Upper lobe of right lung (tissue), 1 donor: ENCODE measurements at places on chromosomes 12 and 14. TPM values are rescaled to one million over a fixed set of nuclear protein-coding genes. Genes with fewer than 3 reads are reported as not detected.

The ATXN3 gene
- 50.4 TPM for total RNA-seq

The FLRT2 gene
- total RNA-seq, result 13.3 TPM

The ADAM21 gene
- not detected for total RNA-seq

The AMN1 gene
- total RNA-seq, result 9.9 TPM

The FAM177A1 gene
- total RNA-seq, result 117 TPM

The CMA1 gene
- total RNA-seq, result 1.4 TPM

GRCh38 chr12:6608592-6609281, 1.6 kb upstream of the CHD4 start:
- peak overlapping the region; percentile 44 for H3K27ac ChIP-seq
- peaks cover 39% of the 10 kb centered on the region for H3K4me1 ChIP-seq
- peak; percentile 82 for DNase-seq
- H3K36me3 ChIP-seq, result peaks cover 4% of the 10 kb centered on the region

DNA sequence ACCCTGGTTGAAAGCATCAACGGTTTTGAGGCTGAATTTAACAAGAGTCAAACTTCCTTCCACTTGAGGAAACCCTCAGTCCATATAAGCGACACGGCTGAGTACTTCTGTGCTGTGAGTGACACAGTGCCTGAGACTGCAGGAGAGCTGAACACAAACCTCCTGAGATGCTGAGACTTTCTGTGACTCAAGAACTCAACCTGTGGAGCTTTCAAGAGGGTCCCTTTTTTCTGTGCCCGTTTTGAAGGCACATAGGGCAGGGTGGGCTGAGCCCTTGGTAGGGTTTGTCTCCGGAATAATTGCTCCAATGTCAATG, 305.3 kb upstream of the OR4E1 start:
- no peak overlapping the region for H3K27ac ChIP-seq
- H3K36me3 ChIP-seq, result no peaks in the 10 kb centered on the region
- no peaks in the 10 kb centered on the region for H3K27me3 ChIP-seq
- H3K4me1 ChIP-seq, result no peaks in the 10 kb centered on the region

GRCh38 chr14:55571125-55571889, 8.7 kb upstream of the KTN1 start:
- no peaks in the 10 kb centered on the region for H3K4me1 ChIP-seq
- no peak for DNase-seq
- H3K27ac ChIP-seq, result no peak overlapping the region
- no peak overlapping the region for H3K4me3 ChIP-seq
- H3K36me3 ChIP-seq, result no peaks in the 10 kb centered on the region

GRCh38 chr12:25557830-25558436, 4.8 kb upstream of the LMNTD1 start:
- no peaks in the 10 kb centered on the region for H3K36me3 ChIP-seq
- H3K27ac ChIP-seq, result no peak overlapping the region
- no peaks in the 10 kb centered on the region for H3K4me1 ChIP-seq
- no peak for DNase-seq
- H3K4me3 ChIP-seq, result no peak overlapping the region
- no peaks in the 10 kb centered on the region for H3K27me3 ChIP-seq

GRCh38 chr12:127179176-127179575, 1087.8 kb upstream of the TMEM132C start:
- no peaks in the 10 kb centered on the region for H3K27me3 ChIP-seq
- no peak overlapping the region for H3K4me3 ChIP-seq
- no peaks in the 10 kb centered on the region for H3K4me1 ChIP-seq
- DNase-seq, result no peak

DNA sequence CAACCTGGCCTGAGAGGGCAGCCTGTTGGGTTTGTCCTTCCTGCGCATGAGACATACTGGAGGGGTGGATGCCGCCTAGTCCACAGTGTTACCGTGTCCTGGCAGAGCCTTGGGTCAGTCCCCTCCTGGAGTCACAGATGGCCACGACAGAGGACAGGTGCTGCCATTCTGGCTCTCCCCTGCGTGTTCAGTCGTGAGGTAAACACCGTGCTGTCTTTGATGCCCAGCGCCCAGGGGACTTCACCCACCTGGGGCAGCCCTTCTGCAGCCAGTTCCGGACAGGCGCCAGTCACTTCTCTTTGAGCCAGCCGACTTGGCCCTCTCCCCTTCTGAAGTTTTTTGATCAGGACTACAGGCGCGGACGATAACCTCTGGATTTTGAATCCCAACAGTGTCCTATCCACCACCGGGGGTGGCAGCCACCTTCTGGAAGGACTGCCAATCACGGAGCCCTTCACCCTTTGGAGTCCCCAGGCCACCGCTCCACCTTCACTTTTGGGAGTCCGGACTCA, 933.0 kb downstream of the DIO2 start:
- peak overlapping the region; percentile 59 for H3K4me3 ChIP-seq
- H3K36me3 ChIP-seq, result no peaks in the 10 kb centered on the region
- H3K27me3 ChIP-seq, result peaks cover 21% of the 10 kb centered on the region
- no peak overlapping the region for H3K27ac ChIP-seq

DNA sequence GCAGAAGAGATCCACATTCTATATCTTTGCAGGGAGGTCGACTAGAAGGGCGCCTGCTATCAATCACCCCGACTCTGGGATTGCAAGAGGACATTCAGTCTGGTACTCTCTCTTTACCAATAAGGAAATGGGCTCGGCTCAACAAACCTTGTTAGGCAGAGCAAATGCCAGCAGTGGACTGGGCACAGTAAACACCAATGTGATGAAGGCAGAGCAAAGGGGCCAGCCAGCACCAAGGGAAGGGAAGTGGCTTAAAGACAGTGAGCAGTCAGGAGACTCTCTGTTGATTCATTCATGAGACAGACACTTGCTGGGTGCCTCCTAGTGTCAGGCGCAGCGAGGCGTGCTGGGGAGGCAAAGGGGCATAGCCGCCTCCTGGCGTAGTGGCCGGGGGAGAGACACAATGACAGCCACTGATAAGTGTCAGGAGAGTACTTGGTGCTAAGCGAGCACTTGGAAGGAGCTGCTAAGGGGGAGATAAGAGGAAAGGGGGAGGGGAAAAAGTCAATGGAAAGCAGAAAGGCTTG, 34.1 kb downstream of the TMCC3 start:
- no peaks in the 10 kb centered on the region for H3K27me3 ChIP-seq
- no peak overlapping the region for H3K4me3 ChIP-seq
- H3K27ac ChIP-seq, result no peak overlapping the region
- peaks cover 9% of the 10 kb centered on the region for H3K4me1 ChIP-seq

- H3K4me3 ChIP-seq, result no peak overlapping the region
- no peak overlapping the region for H3K27ac ChIP-seq
- no peak for DNase-seq
- H3K27me3 ChIP-seq, result no peaks in the 10 kb centered on the region
- no peaks in the 10 kb centered on the region for H3K36me3 ChIP-seq
- no peaks in the 10 kb centered on the region for H3K4me1 ChIP-seq
Observed at GRCh38 chr12:42546709-42547108, 42.8 kb downstream of the PRICKLE1 start.

DNA sequence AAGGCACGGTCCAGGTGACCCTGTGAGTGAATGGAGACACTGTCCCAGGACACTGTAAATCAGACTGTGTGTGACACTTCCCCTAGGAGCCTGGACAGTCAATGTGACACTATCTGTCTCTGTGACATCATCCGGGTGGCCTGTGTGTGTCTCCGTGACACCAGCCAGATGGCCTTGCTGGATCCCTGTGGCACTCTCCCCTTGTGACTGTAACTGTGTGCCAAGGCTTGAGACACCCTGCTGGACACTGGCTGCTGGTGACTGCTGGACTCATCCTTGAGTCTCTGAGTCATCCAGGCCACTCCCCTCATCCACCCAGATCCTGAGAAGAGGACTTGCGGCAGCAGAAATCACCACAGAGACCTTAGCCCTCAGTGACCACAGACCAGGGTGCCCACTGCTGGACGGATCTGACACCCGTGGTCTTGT, 51.6 kb downstream of the MVK start:
- no peak for DNase-seq
- peaks cover 2% of the 10 kb centered on the region for H3K27me3 ChIP-seq
- no peaks in the 10 kb centered on the region for H3K36me3 ChIP-seq
- H3K4me1 ChIP-seq, result no peaks in the 10 kb centered on the region
- no peak overlapping the region for H3K4me3 ChIP-seq

DNA sequence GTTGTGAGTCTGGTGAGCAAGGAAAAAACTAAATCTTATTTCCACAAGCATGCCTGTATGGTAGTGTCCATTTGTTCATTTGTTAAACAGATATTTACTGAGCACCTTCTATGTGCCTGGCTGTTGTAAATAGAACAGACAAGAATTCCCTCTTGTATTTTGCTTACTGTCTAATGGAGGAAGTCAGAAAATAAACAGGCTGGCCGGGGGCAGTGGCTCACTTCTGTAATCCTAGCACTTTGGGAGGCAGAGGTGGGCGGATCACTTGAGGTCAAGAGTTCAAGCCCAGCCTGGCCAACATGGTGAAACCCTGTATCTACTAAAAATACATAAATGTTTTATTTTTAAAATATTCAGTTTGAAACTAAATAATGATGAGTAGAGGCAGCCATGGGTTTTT, 79.3 kb downstream of the GTF2A1 start:
- H3K27me3 ChIP-seq, result no peaks in the 10 kb centered on the region
- no peaks in the 10 kb centered on the region for H3K36me3 ChIP-seq
- H3K4me1 ChIP-seq, result peaks cover 6% of the 10 kb centered on the region
- no peak overlapping the region for H3K27ac ChIP-seq

DNA sequence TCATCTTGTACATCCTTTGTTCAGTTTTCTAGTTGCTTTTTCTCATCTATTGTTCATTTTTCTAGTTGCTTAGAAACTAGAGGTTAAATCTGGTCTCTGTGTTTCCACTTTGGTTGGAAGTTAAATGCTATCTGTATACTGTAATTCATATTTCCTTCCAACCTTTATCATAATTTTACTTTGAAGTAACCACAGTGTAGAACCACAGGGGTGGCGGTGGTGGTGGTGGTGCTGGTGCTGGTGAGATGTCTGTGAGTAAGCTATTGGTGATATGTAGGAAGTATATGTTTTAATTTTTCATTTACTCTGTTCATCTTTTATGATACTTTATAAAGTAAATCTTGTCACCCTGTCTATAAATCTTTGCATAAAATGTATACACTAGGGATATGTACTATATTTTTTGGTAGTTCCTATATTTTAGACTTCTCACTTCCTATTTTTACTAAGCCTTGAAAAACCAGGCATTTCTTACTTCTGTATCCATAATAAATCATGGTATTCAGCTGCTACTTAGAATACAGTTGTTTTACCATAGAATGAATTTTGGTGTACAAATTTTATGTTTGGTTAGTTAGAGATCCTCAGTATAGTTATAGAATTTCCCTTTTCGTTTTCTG, 31.9 kb downstream of the CCDC91 start:
- DNase-seq, result no peak
- H3K27me3 ChIP-seq, result no peaks in the 10 kb centered on the region

- peaks cover 45% of the 10 kb centered on the region for H3K4me1 ChIP-seq
- no peaks in the 10 kb centered on the region for H3K27me3 ChIP-seq
- peak; percentile 75 for DNase-seq
- peak overlapping the region; percentile 93 for H3K27ac ChIP-seq
- H3K36me3 ChIP-seq, result no peaks in the 10 kb centered on the region
Observed at GRCh38 chr14:50001151-50001998, 108.5 kb downstream of the ARF6 start.

GRCh38 chr12:30626847-30627246, 68.8 kb downstream of the IPO8 start:
- DNase-seq, result no peak
- H3K27me3 ChIP-seq, result no peaks in the 10 kb centered on the region
- H3K27ac ChIP-seq, result no peak overlapping the region
- H3K4me3 ChIP-seq, result no peak overlapping the region
- peaks cover 37% of the 10 kb centered on the region for H3K36me3 ChIP-seq
- no peaks in the 10 kb centered on the region for H3K4me1 ChIP-seq

- no peak overlapping the region for H3K4me3 ChIP-seq
- no peaks in the 10 kb centered on the region for H3K27me3 ChIP-seq
- no peaks in the 10 kb centered on the region for H3K4me1 ChIP-seq
- DNase-seq, result no peak
- no peak overlapping the region for H3K27ac ChIP-seq
Observed at GRCh38 chr12:79206871-79207270, 342.3 kb downstream of the SYT1 start.
